Right hindlimb (tissue), 1 donor: ENCODE measurements at places on chromosomes 1 and 21.
A peak's percentile ranks its signal among the peaks of the same experiment; 100 is the strongest.

- DNase-seq, result peak; percentile 56
These were observed 146.0 kb downstream of the RERE start for GRCh38 chr1:8671306-8671917.

DNA sequence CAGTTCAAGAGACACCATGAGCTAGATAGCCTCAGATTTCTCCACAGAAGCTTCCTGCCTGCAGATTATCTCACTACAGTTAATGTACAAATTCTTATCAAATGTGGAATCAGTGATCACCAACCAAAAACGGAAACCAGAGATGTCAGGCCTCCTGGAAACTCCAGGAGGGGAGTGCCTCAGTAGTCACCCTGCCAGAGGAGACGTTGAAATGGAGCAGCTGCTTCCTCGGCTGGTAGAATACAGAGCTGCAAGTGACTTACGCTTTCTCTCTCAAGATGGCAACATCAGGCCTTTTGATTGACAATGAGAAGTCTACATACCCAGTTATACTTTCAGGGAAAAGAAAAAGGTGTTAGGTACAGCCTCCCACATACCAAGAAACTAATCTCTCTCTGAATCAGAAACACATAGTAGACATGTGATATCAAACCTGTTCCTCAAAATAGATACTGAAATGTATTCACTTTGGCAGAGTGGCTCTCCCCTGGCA, 52.2 kb downstream of the ACP6 start:
- DNase-seq, result no peak

- no peak for DNase-seq
These were observed 2162.0 kb downstream of the MRPL39 start for GRCh38 chr21:23445307-23445706.

- DNase-seq, result peak; percentile 83
These were observed 76.6 kb downstream of the RGL1 start for GRCh38 chr1:183881387-183882131.

DNA sequence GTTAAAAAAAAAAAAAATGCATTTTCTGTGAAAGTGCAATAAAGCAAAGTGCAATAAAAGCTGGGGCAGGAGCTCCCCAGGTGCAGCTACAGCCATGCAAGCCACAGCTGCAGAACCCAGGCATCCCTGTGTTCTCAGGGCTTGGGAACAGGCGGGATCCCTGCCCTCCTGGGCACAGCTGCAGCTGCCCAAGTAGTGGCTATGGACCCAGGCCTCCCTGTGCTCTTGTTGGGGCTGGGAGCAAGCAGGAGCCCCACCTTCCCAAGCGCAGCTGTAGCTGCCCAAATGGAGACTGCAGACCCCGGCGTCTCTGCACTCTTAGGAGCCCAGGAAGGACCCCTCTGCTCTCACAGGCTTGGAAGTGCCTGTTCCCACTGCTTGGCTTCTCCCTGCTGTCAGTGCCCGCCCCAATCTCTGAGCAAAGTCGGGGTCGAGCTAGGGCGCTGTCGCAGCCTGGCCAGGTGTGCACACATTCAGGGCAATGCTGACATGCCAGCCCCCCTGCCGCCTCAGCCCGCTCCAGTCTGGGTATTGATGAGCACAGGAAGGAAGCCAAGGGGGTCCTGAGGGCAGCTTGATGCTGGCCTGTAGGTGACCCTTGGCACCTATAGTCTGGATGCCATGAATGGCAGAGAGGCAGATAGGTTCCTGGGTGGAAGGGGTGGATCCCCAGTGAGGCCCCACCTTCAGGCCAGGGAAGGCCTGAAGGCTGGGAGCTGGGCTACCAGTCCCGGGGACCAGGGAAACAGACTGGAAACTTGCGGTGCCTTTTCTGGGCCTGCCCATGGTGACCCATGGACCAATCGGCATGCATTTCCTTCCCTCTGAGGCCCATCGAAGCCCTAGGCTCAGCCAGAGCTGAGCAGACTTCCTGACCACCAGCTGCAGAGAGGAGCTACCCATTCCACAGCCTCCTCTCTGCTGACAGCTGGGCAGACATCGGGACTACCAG, 58.6 kb downstream of the RRAGC start:
- DNase-seq, result no peak

GRCh38 chr1:77401384-77401783, 119.6 kb downstream of the AK5 start:
- no peak for DNase-seq

DNA sequence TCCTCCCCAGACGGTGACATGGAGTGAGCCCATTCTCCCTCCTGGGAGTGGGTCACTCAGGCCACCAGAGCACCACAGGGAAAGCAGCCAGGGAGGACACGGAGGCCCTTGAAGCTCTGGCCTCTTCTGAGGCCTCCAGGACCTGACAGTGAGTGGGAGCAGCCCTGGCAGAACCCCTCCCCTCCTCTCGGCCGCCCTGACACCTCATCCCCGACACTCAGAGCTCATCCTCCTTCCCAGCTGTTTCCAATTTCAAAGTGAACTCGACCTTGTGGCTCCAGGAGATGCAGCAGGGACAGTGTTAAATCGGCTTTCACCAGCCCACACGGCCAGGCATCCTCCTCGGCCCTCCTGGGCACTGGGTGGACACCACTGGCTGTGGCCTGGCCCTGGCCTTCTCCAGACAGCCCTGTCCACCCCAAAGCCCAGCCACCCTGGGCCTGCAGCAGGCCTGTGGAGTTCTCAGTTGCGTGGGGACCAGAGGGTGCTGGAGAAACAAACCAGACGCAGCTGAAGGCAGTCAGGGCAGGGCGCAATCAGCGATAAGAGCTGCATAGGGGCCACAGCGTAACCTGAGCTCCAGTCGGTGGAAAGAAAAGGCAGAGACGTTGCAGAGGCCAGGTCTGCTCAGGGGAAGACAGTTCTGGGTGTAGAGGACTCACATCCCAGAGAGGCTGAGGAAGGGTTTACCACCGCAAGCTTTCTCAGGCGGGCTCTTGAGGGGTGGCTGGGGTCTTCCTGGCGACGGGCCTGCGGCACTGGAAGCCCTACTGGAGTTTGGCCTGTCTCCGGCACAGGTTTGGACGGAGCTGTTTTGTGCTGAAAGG, 27.1 kb downstream of the FTCD start:
- peak; percentile 43 for DNase-seq

- no peak for DNase-seq
These were observed 12.3 kb downstream of the RNF223 start for GRCh38 chr1:1061682-1062345.

GRCh38 chr1:36807262-36807661, 227.1 kb downstream of the GRIK3 start:
- DNase-seq, result peak; percentile 35

DNA sequence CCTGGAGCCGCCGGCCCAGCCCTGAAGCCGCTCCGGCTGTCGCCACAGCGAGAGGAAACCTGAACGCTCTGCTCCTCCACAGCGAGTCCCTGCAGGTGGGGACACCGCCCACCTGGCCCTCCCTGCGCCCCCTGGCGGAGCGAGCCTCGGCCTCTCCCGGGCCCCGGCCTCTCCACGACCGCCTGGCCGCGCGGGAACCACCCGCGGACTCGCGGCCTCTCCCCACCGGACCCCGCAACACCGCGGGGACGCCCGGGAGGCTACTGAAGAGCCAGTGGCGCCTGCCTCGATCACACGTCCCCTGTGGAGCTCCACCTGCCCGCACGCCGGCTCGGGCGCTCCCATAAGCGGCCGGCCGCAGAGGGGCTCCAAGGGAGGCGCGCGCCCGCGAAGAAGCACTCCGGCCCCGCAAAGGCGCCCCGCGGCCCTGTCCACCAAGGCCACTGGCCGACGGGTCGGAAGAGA, 109.6 kb downstream of the KCNN3 start:
- DNase-seq, result no peak

GRCh38 chr1:226710501-226710900, 28.6 kb downstream of the ITPKB start:
- DNase-seq, result no peak

GRCh38 chr1:186865857-186866256, 37.1 kb downstream of the PLA2G4A start:
- DNase-seq, result no peak

GRCh38 chr1:19720973-19721372, 56.3 kb downstream of the HTR6 start:
- DNase-seq, result no peak

- DNase-seq, result no peak
These were observed 582 bp downstream of the TRPM2 start for GRCh38 chr21:44354001-44354405.

GRCh38 chr1:76170513-76170912, 96.0 kb downstream of the ST6GALNAC3 start:
- no peak for DNase-seq

GRCh38 chr21:37093977-37094376, 20.9 kb downstream of the TTC3 start:
- no peak for DNase-seq

- DNase-seq, result peak; percentile 43
These were observed at the start of gene AGMAT for GRCh38 chr1:15584489-15585363. TSS of gene AGMAT (minus strand) at chr1:15585051. CDS start at chr1:15584967, 84 bp downstream.
